ENCODE measurements at places on chromosomes 2 and 18.

- DNase-seq: no peak
These were observed 27.5 kb upstream of the FAM237A start for GRCh38 chr2:206614811-206615210.

DNA sequence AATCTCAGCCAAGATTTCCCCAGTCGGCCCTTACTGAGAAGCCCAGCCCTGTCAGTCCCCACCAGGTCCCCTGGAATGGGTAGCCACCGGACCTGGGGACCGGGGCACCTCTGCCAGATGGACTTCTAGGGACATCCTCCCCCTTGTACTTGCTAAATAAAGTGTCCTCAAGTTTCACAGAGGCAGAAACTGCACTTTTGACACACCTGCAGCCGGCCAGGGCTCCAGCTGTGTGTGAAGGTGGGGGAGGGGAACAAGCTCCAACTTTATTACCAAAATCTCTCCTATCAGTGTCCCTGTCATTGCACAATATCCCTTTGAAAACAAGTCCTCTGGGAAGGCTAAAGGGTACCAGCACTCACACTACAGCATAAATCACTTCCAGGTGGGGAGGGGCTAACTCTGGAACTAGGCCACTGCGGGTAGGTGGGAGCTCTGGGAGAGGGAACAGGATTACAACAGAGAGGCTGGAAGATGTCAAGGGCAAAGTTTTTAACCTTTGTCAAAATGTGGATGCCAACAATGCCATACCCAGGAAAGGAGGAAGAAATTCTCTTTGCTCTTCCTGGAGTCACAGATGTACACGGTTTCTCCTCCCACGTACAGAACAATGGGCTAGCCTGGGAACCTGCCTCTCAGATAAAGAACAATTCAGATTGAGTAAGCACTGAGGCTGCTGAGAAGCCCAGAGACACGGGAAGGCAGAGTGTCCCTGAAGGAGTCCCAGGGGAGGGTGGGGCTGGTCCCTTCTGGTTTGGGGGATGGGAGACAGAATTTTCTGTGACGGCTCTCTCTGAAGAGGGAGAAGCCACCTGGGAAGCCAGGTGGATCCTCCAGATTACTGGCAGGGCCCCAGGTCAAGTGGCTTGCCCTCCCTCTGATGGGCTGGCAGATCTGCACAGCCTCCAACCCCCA lies 11.0 kb downstream of the SDC1 start:
- no peak for DNase-seq

DNA sequence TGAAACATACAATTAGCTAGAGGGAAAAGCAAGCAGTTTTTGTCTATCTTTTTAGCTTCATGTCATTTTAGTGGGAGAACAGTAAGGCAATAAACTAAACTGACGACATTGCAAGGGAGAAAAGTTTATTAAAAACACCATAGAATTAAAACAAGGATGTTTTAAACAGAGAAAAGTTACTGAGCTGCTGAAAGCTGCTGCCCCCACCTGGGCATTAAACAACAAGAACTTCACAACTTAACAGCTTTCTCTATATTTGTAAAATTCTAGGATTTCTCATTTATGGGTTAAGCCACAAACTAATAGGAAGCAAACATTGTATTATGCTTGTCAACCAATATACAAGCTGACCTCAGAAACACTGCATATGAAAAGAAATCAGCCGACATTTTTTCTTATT lies 289.2 kb downstream of the ERBB4 start:
- DNase-seq: no peak

DNA sequence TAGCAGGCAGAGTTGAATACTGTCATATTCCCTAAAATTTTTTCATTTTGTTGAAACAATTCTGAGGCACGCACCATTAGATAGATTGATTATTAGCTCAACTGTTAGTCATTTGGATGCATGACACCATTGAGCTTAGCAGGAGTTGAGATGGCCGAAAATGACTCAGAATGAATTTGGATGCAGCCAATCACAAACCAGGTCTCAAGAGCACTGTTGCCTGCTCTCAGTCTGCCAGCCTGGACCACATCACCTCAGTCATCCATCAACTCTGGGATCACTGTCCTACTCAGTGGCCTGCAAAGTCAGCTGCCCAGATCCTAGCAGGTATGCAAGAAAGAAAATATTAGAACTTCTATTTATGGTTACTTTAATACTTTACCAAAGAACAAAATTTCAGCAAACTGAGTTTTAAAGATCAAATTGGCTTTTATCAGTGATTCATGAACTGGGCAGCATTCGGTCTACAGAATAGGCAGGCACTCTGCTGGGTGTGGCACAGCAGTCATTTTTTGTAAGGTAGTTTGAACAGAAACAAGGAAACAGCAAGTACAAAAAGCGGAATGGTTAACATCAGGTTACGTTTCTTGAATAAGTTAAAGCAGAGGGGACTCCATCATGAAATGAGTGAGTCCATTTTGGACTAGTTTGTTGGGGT lies 152.7 kb upstream of the ARHGAP28 start:
- no peak for DNase-seq
